Activated gamma-delta T cell treated with Interleukin-2 at 50 U/mL for 16 hours (primary cell): ENCODE measurements at places on chromosomes 13 and 19.

DNA sequence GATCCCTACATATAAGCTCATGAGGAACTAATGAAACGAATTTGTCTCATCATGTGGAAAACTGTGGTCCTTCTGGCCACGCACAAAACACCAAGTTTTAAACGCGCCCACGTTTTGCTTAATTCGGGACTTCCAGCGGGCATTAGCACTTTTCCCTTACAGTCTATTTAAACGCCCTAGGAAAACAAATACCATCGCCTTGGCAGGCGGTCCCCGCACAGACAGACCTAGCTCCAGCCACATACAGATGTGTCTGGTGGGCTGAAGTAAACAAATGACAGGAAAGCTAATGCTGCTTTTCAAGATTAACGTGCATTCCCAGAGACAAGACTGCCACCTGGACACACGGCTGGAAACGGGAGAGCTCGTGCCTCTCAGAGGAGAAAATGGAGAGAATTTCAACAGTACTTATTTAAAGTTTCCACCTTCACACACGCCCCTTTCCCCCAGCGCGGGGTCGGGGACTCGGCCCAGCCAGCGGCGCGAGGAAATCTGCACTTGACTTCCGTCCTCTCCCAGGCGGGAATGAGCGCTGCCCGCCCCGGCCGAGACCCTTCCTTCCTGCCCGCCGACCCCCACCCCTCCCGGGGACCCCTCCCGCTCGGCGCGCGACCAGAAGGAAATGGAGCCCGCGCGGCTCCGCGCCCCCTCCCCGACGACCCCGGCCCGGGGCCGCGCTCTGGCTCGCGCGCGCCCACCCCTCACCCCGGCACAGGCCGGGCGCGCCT lies 931 bp downstream of the USP12 start:
- peak; percentile 9 for DNase-seq

- no peak for DNase-seq
Measured at GRCh38 chr13:103952183-103952582, 886.0 kb upstream of the SLC10A2 start.

DNA sequence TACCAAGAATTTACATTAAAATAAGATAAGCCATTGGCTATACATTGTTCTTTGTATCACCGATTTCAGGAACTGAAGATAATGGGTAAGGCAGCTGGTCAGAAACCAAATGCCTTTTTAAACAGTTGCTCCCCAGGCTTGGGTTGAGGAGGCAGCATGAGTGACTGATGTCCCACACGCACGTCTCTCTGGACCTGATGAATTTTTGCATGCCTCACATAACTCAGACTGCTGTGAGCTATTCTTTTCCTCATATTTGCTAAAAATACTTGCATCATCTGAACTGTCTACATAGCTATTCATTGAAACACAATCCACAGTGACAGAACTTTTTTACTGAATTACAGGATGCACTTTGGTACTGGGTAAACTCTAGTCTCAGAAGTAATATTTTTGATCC lies 123.6 kb upstream of the MAB21L1 start:
- DNase-seq = no peak

- no peak for DNase-seq
Measured at GRCh38 chr19:21323000-21323399, 6.2 kb downstream of the ZNF708 start.

- no peak for DNase-seq
Measured at GRCh38 chr13:46340631-46341111, 46.4 kb downstream of the RUBCNL start.

DNA sequence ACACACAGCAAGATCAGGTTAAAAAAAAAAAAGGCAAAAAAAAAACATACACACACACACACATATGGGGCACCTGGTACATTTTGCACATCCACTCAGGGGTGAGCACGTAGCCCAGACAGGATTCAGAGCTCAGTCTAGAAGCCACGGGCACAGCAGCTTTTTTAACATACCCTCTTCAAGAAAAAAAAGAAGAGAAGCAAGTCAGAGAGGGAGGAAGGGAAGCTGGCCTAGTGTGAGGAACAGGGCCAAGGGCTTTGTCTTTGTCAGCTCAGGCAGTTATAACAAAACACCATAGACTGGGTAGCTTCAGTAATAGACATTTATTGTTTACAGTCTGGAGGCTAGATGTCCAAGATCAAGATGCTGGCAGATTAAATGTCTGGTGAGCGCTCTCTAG lies 2.3 kb upstream of the TPM4 start:
- DNase-seq = no peak
